ENCODE measurements at places on chromosomes 2 and 18. TPM values are rescaled to one million over a fixed set of nuclear protein-coding genes. Genes with fewer than 3 reads are reported as not detected.

DOK1 gene
- polyA plus RNA-seq, result 17.6 TPM

GRCh38 chr18:43893001-43893637 is 615.8 kb upstream of the SYT4 start:
- DNase-seq, result peak; percentile 92

EN1 gene
- polyA plus RNA-seq, result not detected

SLC8A1 gene
- polyA plus RNA-seq, result 6.6 TPM

REG3A gene
- not detected for polyA plus RNA-seq

LBX2 gene
- 0.66 TPM for polyA plus RNA-seq

- no peak for DNase-seq
These were observed 49.1 kb downstream of the ITGB1BP1 start for GRCh38 chr2:9374071-9374730.

- no peak for DNase-seq
These were observed 40.2 kb downstream of the INPP4A start for GRCh38 chr2:98484652-98485452.

DNA sequence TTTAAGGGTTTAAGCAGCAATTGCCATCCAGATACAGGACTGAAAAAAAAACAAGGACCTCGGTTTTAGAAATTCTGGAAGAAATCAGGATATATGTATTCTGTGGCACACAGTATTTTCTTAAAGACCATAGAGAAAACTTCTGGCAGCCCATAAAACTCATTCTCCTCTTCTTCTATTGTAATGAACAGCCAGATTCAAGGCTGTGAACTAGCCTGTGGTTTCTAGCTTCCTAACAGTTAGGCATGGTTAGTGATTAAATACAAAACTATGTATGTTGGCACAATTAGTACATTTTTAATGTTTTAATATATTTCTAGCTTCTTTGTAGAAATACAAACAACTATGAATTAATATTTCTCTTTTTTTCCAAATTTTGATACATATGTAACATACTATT is 555.7 kb downstream of the DSC3 start:
- no peak for DNase-seq

DNA sequence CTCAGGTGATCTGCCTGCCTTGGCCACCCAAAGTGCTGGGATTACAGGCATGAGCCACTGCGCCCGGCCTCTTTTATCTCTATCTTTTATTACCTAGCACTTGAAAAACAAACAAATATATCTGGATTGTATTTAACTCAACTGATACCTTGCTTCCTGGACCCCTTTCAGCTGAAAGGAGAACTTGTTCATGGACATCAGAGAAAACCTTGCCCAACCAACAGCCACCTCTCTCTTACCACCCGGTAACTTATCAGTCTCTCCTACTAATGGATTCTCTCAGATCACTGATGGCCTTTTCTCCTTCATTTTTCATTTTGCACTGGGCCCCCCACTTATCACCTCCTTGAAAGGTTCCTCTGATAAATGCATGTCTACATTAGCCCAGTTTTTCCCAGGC is 6.7 kb downstream of the RETSAT start:
- no peak for DNase-seq

GRCh38 chr2:143503280-143503679 is 374.1 kb downstream of the ARHGAP15 start:
- no peak for DNase-seq

Data from IMR-90 (cell line).